ENCODE measurements at places on chromosomes 12 and 14.
A peak's percentile ranks its signal among the peaks of the same experiment; 100 is the strongest.

GRCh38 chr14:77264466-77265186 is 6.4 kb downstream of the NGB start:
- no peak for DNase-seq

DNA sequence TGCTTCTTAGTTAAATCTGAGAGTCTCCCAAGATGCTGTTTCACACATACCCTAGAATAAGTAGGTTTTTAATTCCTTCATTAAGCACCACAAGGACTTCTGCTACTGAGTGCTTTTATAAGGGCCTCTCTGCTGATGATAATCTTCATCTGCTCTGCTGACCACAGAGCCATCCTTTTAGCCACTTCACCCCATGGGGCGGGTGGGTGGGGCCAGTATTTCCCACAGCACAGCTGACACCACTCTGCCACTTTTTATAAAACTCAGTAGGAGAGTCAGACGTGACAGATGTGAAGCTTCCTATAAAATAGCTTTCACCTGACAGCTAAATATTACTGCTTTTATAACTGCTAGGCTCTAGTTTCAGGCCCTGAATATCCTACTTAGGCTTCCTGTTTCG is 20.3 kb downstream of the FCF1 start:
- no peak for DNase-seq

- DNase-seq: no peak
These were observed 116.8 kb downstream of the WIF1 start for GRCh38 chr12:65004270-65004669.

GRCh38 chr12:77855548-77855947 is 24.9 kb downstream of the NAV3 start:
- DNase-seq: no peak

- no peak for DNase-seq
These were observed 40.0 kb upstream of the SLC2A13 start for GRCh38 chr12:40145896-40146295.

GRCh38 chr14:20631880-20632389 is 9.6 kb downstream of the OR6S1 start:
- no peak for DNase-seq

GRCh38 chr12:913919-914698 is 35.4 kb downstream of the RAD52 start:
- DNase-seq: no peak

- DNase-seq: no peak
These were observed 360.8 kb downstream of the PAWR start for GRCh38 chr12:79329933-79330332.

GRCh38 chr12:62629971-62630739 is 163.5 kb downstream of the MON2 start:
- DNase-seq: peak; percentile 83

DNA sequence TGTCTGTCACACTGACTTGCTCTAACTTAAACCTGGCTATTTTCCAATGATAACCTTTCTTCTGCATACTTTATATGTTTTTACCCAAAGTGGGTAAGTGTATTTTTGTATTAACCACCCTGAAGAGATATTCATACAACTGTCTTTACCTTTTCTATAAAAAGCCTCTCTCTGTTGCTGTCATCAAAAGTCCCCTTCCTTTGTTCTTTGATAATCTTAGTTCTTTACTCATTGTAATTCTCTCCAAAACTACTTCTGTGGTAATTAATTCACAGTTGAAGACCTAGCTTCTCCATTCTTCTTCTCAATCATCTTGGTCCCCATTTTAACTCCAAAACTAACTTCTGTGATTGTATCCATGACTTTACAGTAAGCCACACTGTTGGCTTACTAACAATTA is 479.7 kb upstream of the MGAT4C start:
- DNase-seq: no peak

GRCh38 chr14:72881543-72881942 is 12.4 kb downstream of the DPF3 start:
- no peak for DNase-seq

- DNase-seq: no peak
These were observed 8.3 kb upstream of the STAC3 start for GRCh38 chr12:57258977-57259970.

DNA sequence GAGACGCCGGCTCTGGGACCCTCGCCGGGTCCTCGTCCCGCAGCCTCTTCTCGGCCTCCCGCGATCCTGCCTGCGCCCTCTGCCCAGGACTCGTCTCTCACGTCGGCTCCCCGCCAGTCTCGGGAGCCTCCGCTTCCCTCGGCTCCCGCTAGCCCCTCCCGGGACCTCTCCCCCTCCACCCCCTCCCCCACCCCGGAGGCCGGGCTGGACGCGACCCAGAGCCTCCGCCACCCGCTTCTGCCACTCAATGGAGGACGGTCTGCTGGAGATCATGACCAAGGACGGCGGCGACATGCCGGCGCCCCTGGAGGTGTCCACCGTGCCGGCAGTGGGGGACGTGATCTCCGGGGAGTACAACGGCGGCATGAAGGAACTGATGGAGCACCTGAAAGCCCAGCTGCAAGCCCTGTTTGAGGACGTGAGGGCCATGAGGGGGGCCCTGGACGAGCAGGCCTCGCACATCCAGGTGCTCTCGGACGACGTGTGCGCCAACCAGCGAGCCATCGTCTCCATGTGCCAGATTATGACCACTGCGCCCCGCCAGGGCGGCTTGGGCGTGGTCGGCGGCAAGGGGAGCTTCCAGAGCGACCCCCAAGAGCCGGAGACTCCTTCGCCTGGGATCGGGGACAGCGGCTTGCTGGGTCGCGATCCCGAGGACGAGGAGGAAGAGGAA is 568 bp downstream of the CCDC184 start:
- peak; percentile 11 for DNase-seq

DNA sequence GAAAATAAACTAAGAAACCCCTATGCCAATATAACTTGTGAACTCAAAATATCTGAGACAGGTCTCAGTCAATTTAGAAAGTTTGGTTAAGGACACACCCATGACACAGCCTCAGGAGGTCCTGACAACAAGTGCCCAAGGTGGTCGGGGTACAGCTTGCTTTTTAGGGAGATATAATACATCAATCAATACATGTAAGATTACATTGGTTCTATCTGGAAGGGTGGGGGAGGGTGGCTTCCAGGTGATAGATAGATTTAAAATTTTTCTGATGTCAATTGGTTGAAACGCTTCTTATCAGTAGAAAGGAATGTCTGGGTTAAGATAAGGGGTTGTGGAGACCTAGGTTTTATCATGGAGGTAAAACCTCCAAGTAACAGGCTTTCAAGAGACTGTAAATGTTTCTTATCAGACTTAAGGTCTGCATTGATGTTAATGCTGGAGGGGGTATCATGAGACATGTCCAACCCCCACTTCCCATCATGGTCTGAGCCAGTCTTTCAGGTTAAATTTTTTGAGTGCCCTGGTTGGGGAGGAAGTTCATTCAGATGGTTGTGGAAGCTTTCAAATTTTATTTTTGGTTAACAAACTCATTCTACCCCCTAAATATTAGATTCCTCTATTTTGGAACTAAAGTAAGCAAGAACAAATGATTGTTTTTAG is 82.0 kb upstream of the RASSF8 start:
- DNase-seq: no peak

GRCh38 chr14:44339231-44339630 is 167.9 kb downstream of the FSCB start:
- DNase-seq: no peak

GRCh38 chr12:23906329-23906728 is 43.1 kb downstream of the SOX5 start:
- no peak for DNase-seq

- DNase-seq: no peak
These were observed 6.7 kb downstream of the HDAC7 start for GRCh38 chr12:47812797-47813510.
